Adrenal gland (tissue), 19 donors: ENCODE measurements at places on chromosomes 3 and 15.

- H3K4me3 ChIP-seq = no peak overlapping the region
- H3K27ac ChIP-seq = no peak overlapping the region
- no peaks in the 10 kb centered on the region for H3K36me3 ChIP-seq
- no peaks in the 10 kb centered on the region for H3K4me1 ChIP-seq
These were observed 31.6 kb downstream of the BDH1 start for GRCh38 chr3:197524128-197524527.

GRCh38 chr15:82231233-82231632, 31.3 kb downstream of the EFL1 start:
- no peak for DNase-seq
- H3K27me3 ChIP-seq = no peaks in the 10 kb centered on the region
- H3K4me3 ChIP-seq = no peak overlapping the region
- H3K4me1 ChIP-seq = no peaks in the 10 kb centered on the region
- no peaks in the 10 kb centered on the region for H3K36me3 ChIP-seq

DNA sequence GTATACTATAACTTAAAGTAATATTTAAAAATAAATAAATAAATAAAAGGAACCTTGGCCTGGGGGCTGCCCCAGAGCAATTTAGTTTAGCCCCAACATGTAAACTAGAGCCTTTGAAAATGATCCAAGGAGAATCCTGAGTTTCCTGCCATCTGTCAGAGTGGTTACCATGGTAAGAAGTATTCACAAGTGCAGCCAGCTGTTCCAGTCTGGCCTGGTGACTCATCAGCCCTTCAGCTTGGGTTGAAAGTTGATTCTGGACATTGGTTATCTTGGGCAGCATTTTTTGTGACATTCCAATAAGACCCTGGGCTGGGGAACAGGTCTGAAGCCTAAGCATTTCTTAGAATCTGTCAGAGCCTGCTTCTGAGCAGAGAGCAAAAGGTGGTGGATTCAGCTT, 72.7 kb upstream of the LRTM1 start:
- H3K27ac ChIP-seq = no peak overlapping the region
- peaks cover 7% of the 10 kb centered on the region for H3K4me1 ChIP-seq
- DNase-seq = peak; percentile 76
- no peaks in the 10 kb centered on the region for H3K36me3 ChIP-seq
- no peak overlapping the region for H3K4me3 ChIP-seq
- H3K27me3 ChIP-seq = no peaks in the 10 kb centered on the region

- no peak overlapping the region for H3K27ac ChIP-seq
- H3K4me1 ChIP-seq = no peaks in the 10 kb centered on the region
- H3K36me3 ChIP-seq = no peaks in the 10 kb centered on the region
- H3K4me3 ChIP-seq = no peak overlapping the region
These were observed 195.8 kb downstream of the CD47 start for GRCh38 chr3:107894998-107895397.

DNA sequence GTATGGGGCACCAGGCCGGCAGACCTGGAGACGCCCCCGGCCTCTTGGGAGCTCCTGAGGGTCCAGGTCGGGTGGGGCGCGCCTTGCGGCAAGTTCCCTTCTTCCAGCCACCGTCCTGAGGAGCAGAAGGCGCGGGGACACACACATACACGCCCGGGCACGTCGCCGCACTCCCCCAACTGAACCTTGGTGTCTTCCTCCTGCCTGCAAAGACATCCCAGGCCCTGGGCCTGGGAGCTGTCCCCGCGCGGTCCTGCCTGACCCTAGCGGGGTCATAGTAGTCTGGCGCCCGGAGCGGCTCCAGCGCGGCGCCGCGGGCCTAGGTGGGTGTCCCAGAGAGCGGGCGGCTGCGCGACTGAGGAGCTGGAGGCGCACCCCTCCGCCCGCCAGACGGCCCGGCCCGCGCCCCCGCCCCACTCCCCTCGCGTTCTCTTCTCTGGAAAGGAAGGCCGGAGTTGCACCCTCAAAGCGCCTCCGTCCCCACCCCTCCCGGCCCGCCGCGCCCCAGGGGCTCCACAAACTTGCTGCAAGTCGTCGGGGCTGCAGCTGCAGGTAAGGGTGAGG, 185.9 kb upstream of the LINGO1 start:
- peaks cover 9% of the 10 kb centered on the region for H3K4me1 ChIP-seq
- no peak overlapping the region for H3K27ac ChIP-seq
- peak overlapping the region; percentile 19 for H3K4me3 ChIP-seq
- peaks cover 47% of the 10 kb centered on the region for H3K27me3 ChIP-seq
- no peak for DNase-seq
- H3K36me3 ChIP-seq = no peaks in the 10 kb centered on the region

- no peak overlapping the region for H3K27ac ChIP-seq
- no peaks in the 10 kb centered on the region for H3K27me3 ChIP-seq
- H3K36me3 ChIP-seq = no peaks in the 10 kb centered on the region
- H3K4me1 ChIP-seq = no peaks in the 10 kb centered on the region
These were observed 38.3 kb downstream of the HCN4 start for GRCh38 chr15:73330206-73331051.

- H3K27ac ChIP-seq = no peak overlapping the region
- H3K4me3 ChIP-seq = no peak overlapping the region
- no peaks in the 10 kb centered on the region for H3K4me1 ChIP-seq
- no peaks in the 10 kb centered on the region for H3K27me3 ChIP-seq
These were observed 194.1 kb upstream of the ARHGEF26 start for GRCh38 chr3:153927107-153927506.

GRCh38 chr3:36219398-36219797, 160.9 kb upstream of the STAC start:
- H3K27ac ChIP-seq = no peak overlapping the region
- H3K4me1 ChIP-seq = no peaks in the 10 kb centered on the region
- no peak overlapping the region for H3K4me3 ChIP-seq
- no peak for DNase-seq
- H3K36me3 ChIP-seq = no peaks in the 10 kb centered on the region
- H3K27me3 ChIP-seq = no peaks in the 10 kb centered on the region

- no peaks in the 10 kb centered on the region for H3K4me1 ChIP-seq
- DNase-seq = no peak
- H3K4me3 ChIP-seq = no peak overlapping the region
- no peaks in the 10 kb centered on the region for H3K36me3 ChIP-seq
- H3K27me3 ChIP-seq = no peaks in the 10 kb centered on the region
- H3K27ac ChIP-seq = no peak overlapping the region
These were observed 81.9 kb downstream of the SUMF1 start for GRCh38 chr3:4385201-4385600.

DNA sequence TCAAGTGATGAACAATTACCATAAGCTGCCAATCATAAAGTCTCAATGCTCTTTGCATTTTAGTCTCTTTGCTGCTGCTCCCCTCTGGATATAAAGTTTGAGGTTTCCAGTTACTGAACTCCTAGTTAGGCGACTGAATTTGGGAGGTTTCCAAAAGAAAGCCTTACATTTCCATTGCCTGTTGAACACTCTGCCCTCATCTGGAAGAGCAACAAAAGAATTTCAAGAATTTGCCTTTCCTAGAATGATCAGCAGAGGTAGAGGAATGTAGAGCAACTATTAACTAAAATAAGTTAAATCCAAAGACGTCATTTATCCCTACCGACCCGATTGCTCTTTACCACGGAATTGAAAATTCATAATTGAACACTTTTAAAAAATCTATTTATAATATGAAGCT, 53.4 kb upstream of the PRICKLE2 start:
- no peak for DNase-seq
- no peaks in the 10 kb centered on the region for H3K36me3 ChIP-seq
- H3K4me1 ChIP-seq = no peaks in the 10 kb centered on the region
- H3K4me3 ChIP-seq = no peak overlapping the region
- H3K27me3 ChIP-seq = no peaks in the 10 kb centered on the region
- no peak overlapping the region for H3K27ac ChIP-seq

- no peak overlapping the region for H3K27ac ChIP-seq
- no peaks in the 10 kb centered on the region for H3K36me3 ChIP-seq
- no peak for DNase-seq
- H3K4me3 ChIP-seq = no peak overlapping the region
These were observed 91.6 kb upstream of the TRIM42 start for GRCh38 chr3:140586311-140586710.
